Stomach (tissue), 19 donors: ENCODE measurements at places on chromosomes 16 and 17.
A peak's percentile ranks its signal among the peaks of the same experiment; 100 is the strongest.

GRCh38 chr17:61002316-61002736 lies 324.7 kb downstream of the BCAS3 start:
- DNase-seq, result no peak

DNA sequence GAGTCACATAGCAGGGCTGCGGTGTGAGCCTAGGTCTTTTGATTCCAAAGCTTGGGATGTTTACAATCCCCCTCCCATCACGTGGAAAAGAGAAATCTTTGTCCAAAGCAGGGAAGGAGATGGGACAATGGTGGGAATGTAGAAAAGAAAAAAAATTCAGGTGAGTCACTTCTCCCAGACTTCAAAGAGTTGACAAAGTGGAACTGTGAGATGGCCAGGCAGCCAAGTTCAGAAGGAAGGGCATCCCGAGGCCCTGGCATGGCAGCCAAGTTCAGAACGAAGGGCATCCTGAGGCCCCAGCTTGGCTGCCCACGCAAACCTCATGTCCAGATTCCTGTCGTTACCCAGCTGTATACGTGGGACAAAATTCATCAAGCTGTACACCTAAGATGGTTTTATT lies 47.5 kb downstream of the FOXL1 start:
- DNase-seq, result no peak

DNA sequence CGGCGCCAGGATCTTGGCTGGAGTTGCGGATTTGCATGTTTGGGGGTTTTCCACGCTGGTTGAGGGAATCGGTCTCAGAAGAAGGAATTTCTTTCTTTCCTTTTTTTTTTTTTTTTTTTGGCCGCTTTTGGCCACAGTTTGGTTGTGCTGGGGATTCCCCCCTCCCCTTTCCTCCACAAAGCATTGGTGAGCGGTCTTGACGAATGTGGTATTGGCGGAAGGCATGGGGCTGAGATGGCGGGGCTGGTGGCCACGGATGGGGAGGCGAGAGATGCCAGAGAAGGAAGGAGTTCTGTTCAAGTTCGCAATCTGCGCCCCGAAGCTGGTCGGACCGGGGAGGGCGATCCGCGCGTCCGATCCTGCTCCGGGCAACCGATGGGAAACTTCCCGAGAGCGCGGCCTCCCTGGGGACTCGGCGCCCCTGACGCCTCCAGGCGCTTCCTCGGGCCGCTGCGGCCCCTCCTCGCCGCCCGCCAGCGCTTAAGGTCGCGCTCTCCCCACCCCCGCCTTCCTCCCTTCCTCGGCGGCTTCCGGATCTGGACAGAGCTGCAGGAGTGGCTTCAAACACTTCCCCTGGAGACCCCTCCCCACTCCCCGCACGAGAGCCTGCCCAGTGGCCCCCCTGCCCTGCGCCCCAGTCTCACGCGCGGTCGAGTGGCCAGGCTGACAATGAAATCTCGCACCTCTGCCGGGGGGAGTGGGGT lies 43.2 kb downstream of the RAI1 start:
- DNase-seq, result no peak

GRCh38 chr17:11324846-11325420 lies 83.9 kb downstream of the SHISA6 start:
- no peak for DNase-seq

GRCh38 chr17:34071886-34072420 lies 183.1 kb upstream of the CCL2 start:
- DNase-seq, result no peak

DNA sequence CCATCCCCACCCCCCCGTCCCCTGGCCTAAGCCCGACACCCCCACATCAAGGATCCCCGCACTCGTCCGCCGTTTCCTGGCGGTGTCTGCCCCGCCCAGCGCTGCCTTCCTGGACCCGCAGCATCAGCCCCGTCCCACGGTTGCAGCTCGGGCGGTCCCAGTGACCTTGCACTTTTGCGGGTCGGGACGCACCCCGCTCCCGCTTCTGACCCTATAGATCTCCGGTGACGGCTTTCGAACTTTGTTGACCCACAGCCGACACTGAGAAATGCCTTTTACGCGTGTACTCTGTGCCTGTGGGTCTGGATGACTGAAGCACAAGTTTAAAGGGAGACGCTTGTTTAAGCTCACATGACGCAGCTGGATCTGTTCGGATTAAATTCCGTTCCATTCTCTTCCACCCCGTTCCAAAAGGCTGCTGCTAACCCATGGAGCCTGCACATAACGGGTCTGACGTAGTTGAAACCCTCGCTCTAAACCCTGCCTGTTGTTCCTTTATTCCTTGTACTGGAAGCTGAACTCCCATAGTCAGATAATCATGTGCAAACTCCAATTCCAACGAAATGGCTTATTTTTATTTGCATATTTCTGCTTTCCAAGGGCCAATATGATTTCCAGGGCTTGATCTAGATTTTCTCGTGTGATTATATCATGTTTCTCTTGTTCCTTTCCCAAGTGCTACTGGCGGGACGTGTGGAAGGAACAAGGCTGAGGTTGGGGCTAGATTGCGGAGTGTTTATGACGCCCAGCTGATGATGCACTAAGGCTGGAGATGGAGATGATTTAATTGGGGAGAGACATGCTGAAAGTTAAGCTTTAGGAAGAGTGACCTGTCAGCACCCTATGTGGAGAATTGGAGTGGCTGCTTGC lies 834 bp downstream of the FLYWCH1 start:
- peak; percentile 33 for DNase-seq

- peak; percentile 79 for DNase-seq
Observed at GRCh38 chr17:43694081-43694870, 32.6 kb upstream of the MEOX1 start.

- DNase-seq, result no peak
Observed at GRCh38 chr16:84098939-84099338, 17.8 kb downstream of the MBTPS1 start.

- peak; percentile 84 for DNase-seq
Observed at GRCh38 chr17:38879878-38880665, 10.2 kb downstream of the LASP1 start.

- no peak for DNase-seq
Observed at GRCh38 chr17:20927308-20927977, 115.4 kb downstream of the USP22 start.

- DNase-seq, result peak; percentile 31
Observed at GRCh38 chr17:49093131-49093530, 39.4 kb upstream of the B4GALNT2 start.

DNA sequence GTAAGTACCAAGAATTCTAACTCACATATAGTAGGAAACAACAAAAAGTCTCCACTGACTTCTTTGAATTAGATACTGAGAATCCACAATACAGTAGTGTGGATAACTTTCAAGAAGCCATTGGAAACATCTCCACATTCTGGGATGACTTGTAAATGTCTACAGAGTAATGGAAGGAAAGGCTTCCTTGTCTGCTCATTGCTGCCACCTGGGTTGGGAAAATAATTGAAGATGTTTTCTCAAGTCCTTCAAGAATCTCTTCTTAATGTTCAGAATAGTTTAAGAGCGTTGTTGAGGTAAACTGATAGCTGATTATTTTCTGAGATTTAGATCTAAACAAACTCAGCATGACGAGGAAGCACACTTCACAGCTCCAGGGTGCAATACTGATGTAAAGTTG lies 14.0 kb downstream of the CPSF4L start:
- DNase-seq, result no peak

- no peak for DNase-seq
Observed at GRCh38 chr16:804193-805048, 3.9 kb upstream of the GNG13 start.

- DNase-seq, result peak; percentile 20
Observed at GRCh38 chr17:16945663-16946218, 26.2 kb downstream of the TNFRSF13B start.

- no peak for DNase-seq
Observed at GRCh38 chr17:43915559-43915958, 8.2 kb upstream of the MPP2 start.

- no peak for DNase-seq
Observed at GRCh38 chr17:29138184-29138955, 41.8 kb downstream of the MYO18A start.

- no peak for DNase-seq
Observed at GRCh38 chr16:31229501-31229900, 12.6 kb upstream of the PYDC1 start.

DNA sequence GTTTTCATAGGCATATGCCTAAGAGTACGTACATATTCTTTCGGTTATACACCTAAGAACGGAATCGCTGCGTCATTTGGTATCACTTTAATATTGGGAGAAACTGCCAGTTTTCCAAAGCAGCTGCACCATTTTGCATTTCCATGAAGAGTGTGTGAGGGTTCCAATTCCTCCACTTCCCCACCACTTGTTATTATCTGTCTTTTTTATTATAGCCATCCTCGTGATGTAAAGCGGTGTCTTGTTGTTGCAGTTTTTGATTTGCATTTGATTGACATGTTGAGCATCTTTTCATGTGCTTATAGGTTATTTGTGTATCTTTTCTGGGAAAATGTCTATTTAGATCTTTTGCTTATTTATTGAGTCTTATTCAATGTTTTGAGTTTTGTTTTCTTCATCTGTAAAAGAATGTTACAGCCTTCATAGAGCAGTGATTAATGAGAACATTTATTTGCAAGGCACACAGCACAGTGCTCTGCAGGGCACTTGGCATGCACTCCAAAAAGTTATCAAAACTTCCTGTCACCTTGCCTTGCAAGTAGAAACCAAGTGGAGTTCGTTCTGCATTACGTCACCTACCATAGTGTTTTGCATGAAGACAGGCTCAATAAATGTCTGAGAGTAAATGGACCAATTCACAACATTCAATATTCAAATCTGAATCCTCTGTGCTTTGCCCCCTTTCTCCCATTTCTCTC lies 26.6 kb upstream of the ST6GALNAC1 start:
- DNase-seq, result peak; percentile 64

- DNase-seq, result no peak
Observed at GRCh38 chr17:77810536-77810935, 148.0 kb upstream of the TNRC6C start.

DNA sequence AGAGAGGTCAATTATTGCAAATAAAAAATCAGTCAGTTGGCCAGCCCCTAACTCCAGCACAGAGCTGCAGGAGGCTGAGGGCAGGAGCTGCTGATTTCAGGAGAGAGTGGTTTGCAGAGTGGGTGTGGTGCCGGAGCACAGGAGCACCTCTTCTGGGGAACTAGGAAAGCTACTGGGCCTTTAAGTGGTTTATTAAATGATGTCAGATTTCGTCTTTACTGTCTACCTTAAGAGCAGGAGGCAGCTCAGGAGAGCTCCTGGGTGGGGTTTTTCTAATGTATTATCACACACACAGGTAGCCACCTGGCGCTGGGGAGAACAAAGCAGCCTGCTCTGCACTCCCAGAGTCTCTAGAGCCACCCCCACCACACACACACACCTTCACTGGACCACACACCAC lies 11.5 kb upstream of the HAS3 start:
- DNase-seq, result no peak

- peak; percentile 56 for DNase-seq
Observed at GRCh38 chr17:40326014-40326831, 17.2 kb downstream of the RARA start.

- no peak for DNase-seq
Observed at GRCh38 chr16:85625485-85626117, 12.5 kb downstream of the GSE1 start.

DNA sequence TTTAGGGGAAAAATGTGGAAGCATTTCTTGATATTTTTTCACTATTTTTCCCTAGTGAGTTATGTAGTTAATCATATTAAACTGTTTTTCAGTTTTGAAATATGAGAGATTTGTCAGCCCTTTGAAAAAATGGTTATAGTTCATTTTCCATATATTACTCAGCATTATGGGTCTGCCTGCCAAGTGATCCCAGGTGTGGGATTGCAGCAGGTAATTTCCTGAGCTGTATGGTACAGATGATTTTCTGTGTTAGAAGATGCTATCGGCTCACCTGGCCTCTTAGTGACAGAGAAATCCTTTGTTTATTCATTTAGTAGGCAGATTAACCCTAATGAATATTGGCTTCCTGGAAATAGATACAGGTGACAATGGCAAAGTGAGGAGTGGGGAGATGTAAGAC lies 275.1 kb upstream of the TBX2 start:
- no peak for DNase-seq

DNA sequence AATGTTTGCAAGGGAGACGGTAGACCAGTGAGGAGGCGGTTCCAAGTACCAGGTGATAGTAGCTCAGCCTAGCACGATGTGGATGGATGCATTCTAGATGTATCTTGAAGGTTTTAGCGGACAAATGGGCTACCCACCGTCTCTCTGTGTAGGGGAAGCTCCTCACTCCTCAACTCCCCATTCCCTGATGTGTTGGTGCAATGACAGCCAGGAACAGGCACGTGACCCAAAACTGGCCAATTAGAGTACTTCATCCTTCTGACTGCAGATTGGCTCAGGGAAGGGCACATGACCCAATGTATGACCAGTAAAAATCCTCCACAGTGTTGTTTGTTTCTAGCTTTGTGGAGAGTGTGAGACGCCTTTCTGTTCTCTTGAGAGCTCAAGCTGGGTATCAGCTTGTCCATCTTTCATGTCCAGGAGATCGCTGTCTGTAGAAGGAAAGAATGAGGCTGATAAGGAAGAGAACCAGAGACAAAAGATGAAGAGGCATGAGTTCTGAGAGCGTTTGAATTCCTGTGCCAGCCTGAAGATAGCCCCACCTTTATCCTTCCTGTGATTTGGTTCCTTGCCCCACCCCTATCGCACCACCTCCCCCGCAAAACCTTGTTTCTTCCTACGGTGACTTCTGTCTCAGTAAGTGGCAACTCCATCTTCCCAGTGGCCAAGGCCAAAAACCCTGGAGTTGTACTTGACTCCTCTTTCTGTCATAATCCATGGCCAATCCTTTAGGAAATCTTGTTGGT lies 2.3 kb upstream of the BORCS6 start:
- DNase-seq, result peak; percentile 78

- no peak for DNase-seq
Observed at GRCh38 chr16:75406943-75407342, 26.4 kb downstream of the CFDP1 start.

DNA sequence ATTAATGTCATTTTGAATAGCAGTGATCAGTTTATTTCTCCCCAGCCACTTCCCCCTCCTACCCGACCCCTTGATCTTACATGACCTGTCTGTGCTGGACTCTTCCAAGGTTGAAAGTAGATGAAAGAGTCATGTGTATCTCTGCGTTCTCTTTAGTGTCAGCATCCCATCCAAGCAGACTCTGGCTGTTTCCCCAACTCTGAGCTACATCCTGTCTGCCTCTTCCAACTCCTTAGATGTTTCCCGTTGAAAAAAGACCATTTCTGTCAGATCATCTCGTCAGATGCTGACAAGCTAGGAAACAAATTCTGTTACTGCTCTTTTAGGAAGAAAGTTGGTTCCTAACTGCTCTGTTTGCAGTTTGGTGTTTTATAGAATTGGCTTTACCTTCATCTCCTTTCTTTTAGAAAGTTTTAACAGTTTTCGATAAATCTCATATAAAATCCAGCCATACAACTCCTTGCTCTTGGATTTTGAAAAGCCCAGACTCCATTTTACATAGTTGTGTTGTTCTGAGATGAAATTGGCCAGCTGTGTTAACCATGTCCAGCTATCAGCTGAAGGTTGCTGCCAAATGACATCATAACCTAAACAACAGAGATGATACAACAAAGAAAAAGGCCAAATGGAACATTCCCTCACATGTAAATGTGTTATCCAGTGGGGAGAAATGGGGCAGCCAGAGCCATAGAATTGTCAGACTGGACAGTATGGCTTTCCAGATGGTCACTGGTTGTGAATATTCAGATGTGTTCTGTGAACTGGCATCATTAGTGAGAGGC lies 43.5 kb downstream of the CYB561 start:
- no peak for DNase-seq
